NCI-H1694 (cell line): ENCODE measurements at places on chromosomes 7 and 10.

DNA sequence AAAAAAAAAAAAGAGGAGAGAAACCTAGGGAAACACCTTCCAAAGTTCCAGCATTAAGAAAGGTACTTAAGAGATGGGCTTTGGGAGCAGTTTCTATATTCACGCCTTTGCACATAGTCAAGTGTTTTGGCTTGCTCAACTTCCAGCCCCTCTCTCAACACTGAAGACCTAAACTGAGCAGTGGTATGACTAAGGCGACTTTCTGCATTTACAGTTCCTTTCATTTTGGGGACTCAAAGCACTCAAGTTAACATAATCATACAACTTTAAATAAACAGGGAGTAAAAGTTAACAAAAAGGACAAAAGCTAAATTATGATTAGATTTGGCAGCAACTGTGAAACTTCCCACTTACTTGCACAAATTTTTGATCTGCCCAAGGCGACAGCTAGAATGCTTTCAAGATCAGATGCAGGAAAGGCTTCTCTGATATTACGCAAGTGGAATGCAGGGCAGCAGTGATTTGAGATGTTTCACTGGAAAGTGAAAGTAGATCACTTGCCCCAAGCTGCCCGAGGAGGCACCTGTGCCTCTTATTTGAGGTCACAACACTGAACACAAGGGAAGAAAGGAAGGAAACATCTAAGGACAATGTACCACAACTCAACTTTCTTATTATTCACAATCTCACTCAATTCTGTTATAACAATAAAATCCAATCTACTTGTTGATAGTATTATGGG is 199.5 kb downstream of the SKAP2 start:
- DNase-seq, result no peak

DNA sequence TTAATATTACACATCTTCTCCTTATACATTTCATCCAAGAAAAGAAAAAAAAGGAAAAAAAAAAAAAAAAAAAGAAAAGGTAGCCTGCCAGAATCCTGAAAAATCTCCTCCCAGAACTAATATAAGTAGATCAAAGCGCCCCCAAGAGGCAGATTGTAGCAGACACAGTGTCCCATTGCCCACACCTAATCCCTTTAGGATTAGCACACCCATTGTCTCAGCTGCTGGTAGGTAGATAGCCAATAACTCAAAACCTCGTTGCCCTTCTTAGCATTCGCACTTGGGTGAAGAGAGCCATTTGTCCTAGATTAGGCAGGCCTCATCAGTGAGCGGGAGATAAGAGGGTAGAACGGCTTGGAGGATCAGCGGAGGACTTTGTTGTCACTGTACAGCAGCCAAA is 100.2 kb upstream of the SORCS1 start:
- no peak for DNase-seq

- DNase-seq, result no peak
These were observed 1.6 kb downstream of the FAM53B start for GRCh38 chr10:124742413-124743190.

- no peak for DNase-seq
These were observed 122.0 kb downstream of the ELAPOR2 start for GRCh38 chr7:86937363-86937878.

GRCh38 chr7:77811516-77812289 is 13.1 kb downstream of the PHTF2 start:
- DNase-seq, result no peak

DNA sequence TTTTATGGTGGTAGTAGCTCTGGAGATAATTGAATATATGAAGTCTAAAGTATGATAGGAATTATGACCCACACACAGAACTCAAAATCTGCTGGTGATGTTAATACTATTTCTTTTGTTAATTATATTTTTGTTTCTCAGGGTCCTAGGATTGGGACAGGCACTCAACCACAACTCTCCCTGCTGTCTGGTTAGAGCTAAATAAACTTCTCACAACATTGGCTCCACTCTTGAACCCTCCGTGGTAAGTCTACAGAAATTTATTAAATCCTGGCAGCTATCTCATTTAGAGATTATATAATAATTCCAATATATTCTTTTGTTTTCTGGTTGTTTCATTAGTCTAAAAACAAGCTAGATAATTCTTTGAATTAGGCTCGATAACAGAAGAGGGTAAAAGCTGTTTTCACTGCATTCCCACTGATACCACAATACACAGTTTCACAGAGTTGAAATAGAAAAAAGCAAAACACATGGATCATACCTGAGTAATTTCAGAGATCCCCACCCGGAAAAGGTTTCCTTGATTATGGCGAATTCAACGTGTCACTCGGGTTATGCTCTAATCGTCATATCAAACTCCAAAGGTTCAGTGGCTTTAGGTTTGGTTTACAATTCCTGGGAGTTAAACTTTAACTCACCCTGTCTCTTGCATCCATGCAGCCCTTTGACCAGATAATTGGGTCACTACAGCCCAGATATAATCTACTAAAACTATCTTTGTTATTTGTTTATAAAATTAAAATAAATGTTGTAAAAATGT is at the start of gene A1CF:
A1CF (minus strand) TSS at position 531 of the 763 bp plus-strand sequence. CDS start 25,687 bp downstream, outside the sequence.
- DNase-seq, result no peak
